Karpas-422 (cell line): ENCODE measurements at places on chromosomes 16 and 17. TPM values are rescaled to one million over a fixed set of nuclear protein-coding genes. Genes with fewer than 3 reads are reported as not detected.

The RAPGEFL1 gene
- 5.6 and 8.9 TPM in 2 replicates for total RNA-seq

The MYADML2 gene
- total RNA-seq: not detected in 2 replicates

The B3GNT9 gene
- total RNA-seq: 1.4 and 1.8 TPM in 2 replicates

The NPIPA3 gene
- not detected in 2 replicates for total RNA-seq

The RUSF1 gene
- total RNA-seq: 30.5 and 59.5 TPM in 2 replicates

The ALOX12 gene
- total RNA-seq: not detected in 2 replicates

The ZSCAN10 gene
- total RNA-seq: not detected in 2 replicates

The TTC19 gene
- total RNA-seq: 60.3 and 116 TPM in 2 replicates

The EMP2 gene
- total RNA-seq: not detected in 2 replicates

The GP1BA gene
- total RNA-seq: not detected in 2 replicates

The TBC1D16 gene
- total RNA-seq: 0.22 and 1.9 TPM in 2 replicates

The AHSP gene
- not detected in 2 replicates for total RNA-seq

DNA sequence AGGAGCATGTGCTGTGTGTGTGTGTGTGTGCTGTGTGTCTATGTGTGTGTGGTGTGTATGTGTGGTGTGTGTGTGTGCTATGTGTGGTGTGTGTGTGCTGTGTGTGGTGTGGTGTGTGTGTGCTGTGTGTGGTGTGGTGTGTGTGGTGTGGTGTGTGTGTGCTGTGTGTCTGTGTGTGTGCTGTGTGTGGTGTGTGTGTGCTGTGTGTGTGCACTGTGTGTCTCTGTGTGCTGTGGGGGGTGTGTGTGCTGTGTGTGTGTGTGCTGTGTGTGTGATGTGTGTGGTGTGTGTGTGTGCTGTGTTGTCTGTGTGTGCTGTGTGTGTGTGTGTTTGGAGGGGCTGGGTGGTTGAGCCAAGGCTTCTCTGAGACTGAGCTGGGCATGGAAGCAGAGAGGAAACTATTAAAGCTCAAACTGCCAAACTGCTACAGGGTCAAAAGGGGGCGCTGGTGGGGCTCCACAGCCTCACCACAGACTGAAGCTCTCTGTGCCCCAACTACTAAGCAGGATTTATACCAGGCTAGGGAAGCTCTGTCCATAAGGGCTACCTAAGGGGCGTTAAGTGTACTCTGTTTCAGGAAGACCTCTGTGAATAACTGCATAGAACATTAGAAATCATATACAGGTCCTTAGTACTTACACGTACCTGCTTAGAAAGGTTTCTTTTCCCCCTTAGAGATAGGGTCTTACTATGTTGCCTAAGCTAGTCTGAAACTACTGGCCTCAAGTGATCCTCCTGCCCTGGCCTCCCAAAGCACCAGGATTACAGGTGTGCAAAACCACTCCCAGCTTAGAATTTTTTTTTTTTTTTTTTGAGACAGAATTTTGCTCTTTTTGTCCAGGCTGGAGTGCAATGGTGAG lies 27.8 kb upstream of the GHDC start:
- peak; percentile 87 for DNase-seq

DNA sequence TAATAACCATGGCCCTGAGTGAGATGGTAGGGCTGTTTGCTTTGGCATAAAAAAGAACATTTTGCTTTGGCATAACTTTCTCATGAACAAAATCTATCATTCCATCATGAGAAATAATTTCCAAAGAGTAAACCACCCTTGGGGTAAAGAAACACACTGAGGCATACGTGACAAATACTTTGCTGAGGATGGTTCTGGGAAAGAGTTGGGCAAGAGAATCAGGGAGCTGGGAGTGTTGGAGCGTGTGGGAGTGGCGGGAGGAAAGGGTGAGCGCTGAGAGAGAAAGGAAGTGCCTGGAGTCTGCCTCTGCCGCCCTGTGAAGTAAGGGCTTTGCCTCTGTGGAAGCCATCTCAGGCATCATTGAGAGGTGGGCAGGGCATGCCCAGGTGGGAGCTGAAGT lies 60.2 kb upstream of the ARHGAP44 start:
- DNase-seq: no peak

DNA sequence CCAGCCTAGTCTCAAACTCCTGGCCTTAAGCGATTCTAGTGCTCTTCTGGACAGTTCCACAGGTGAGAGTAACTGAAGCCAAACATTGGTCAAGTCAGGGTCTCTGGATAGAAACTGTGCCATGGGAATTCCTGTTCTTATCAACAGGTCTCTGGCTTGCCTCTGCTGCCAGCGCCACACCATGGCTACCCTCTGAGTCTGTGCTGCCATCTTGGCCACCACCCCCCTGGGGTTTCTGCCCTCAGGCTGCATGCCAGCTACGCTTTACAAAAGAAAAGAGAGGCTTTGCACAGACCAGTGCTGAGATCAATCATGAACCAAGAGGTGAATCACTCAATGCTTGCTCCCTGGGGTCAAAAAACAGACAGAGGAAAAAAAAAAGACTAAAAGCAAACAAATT lies 24.4 kb upstream of the CREBBP start:
- no peak for DNase-seq

GRCh38 chr17:53571342-53571741 lies 251.4 kb upstream of the KIF2B start:
- DNase-seq: no peak

- no peak for DNase-seq
Observed at GRCh38 chr16:73965591-73965990, 331.0 kb upstream of the PSMD7 start.

GRCh38 chr17:3915995-3916696 lies at the start of gene P2RX1:
Gene P2RX1 (minus strand): TSS chr17:3916465. CDS start chr17:3916225, 240 bp downstream.
- no peak for DNase-seq

- DNase-seq: peak; percentile 76
Observed at GRCh38 chr16:1330260-1330914, 3.1 kb upstream of the BAIAP3 start.

- DNase-seq: peak; percentile 83
Observed at GRCh38 chr16:82651921-82652601, 25.3 kb downstream of the CDH13 start.

GRCh38 chr16:4515611-4516233 lies 22.9 kb downstream of the CDIP1 start:
- DNase-seq: no peak

DNA sequence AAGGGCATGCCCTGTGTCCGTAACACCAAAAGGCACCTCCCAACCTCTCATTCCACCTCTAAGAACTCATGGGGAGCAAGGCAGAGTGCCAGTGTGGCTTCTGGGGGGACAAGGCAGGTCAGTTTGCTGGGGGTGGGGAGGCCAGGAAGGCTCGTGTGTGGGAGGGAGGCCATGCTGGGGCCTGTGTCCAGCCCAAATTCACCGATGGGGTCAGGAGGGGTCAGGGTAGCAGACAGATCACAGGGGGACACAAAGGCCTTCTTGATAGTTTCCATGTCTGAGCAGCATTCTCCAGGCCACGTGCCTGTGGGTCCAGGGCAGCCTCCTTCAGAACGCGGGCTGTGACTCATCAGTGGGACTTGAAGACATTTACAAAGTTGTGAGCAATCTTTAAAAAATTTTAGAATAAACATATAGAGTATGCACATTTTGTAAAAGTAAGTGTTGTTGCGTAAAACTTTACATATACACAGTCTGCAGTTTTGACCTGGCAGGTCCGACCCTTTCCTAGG lies 20.9 kb downstream of the SPACA3 start:
- no peak for DNase-seq

GRCh38 chr16:75309899-75310430 lies 58.5 kb upstream of the BCAR1 start:
- no peak for DNase-seq

DNA sequence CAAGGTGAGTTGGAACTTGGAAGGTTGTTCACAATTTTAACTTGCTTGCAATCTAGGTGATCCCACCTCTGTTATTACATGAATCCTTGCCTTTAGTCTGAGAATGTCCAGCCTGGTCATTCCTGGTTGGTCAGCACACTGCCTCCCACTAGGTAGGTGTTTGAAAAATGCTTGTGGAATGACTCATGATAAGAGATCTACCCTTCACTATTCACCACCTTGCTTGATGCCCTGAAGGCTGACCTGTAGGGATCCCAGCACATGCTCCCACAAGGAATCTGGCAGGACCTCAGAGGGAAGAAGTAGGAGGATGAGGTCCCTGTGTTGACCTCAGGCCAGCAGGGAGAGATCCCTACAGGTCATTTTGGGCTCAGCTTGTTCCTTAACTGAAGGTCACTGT lies 30.2 kb upstream of the ABCA3 start:
- no peak for DNase-seq

DNA sequence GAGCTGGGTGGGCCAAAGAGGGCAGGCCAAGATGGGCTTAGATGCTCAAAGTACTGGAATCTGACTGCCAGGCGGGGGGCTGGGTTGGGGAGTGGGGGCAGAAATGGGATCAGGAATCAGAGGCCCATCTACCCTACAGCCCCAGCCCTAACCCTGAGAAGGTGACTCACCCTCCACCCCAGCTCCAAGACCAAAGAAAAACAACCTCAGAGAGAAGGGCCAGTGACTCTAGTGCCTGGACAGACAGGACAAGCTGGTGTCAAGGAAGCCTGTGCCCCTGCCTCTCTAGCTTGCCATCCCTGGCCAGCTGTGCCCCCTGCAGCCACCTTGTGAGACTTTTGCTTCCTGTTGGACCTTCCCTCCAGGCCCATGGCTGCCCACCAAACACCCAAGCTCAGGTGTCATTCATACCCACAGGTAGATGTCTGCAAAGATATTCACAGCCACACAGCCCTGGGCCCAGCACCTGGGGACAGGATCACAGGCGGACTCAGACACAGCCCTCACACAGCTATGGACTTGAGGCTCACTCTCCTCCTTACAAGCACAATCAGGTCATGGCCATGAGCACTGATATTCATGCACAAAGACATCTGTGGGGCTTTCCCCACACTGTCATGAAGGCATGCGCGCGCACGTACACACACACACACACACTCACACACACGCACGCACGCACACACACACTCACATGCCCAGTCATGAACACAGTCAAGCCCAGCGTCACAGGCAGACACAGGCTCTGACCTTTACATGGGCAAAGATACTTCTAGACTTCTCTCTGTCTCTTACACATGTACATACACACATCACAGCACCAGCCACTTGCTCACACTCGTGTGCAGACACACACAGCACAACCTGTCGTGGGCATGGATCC lies 2.8 kb downstream of the WNT3 start:
- DNase-seq: no peak

DNA sequence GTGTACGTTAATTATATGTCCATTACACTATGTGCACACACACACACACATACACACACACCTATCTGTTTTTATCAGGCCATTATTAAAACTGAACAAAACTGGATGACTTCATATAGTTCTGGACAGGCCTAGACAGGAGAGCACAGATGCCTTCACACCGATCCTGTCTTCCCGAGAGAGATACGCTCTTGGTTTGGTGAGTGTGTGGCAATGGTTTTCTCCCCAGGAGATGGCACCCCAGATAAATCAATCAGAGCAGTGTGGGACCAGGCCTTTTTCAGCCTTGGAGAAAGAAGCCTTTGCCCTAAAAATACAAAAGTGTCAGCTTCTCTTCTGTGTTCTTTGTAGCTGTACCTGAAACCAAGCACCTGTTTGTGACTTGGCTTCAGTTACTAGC lies 83.7 kb downstream of the CPPED1 start:
- no peak for DNase-seq

DNA sequence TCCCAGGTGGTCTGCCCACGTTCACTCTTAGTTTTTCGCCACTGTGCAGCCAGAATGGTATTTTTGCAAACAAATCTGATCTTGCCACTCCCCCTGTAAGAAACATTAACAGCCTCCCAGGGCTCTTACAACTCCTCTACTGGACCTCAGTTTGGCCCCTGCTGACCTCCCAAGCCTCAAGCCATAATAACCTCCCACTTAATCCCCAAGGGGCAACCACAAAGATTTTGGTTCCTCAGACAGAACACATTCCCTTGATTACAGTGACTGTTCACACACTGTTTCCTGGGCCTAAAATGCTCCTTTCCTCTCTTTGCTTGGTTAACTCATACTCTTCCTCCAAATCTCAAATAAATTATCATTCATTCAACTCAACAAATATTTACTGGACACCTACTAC lies 21.5 kb upstream of the CD300E start:
- no peak for DNase-seq

GRCh38 chr16:64656471-64656870 lies 465.4 kb downstream of the CDH11 start:
- DNase-seq: no peak

GRCh38 chr16:23694644-23695373 lies 16.1 kb downstream of the PLK1 start:
- DNase-seq: no peak

- DNase-seq: no peak
Observed at GRCh38 chr16:88408561-88409142, 25.9 kb downstream of the ZNF469 start.

- DNase-seq: no peak
Observed at GRCh38 chr17:74770498-74771318, 5.4 kb downstream of the NAT9 start.

DNA sequence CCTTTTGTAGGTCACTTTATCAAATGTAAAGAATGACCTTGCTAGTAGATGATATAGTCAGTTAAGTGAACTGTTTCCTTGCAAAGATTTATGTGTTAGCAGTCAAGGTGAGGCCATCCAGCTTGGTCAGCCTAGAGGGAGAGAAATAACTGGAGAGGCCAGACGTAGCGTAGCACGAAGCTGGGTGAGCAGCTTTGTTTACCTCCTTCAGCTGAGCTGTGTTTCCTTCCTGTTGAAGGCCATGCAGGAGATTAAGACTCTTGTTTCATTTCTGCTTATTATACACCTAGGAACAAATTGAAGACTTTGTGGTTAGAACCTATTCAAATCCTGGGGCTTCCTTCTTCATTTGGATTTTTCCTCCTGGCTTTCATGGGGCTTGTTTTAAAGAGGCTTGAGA lies 267.1 kb downstream of the PHKB start:
- peak; percentile 79 for DNase-seq

DNA sequence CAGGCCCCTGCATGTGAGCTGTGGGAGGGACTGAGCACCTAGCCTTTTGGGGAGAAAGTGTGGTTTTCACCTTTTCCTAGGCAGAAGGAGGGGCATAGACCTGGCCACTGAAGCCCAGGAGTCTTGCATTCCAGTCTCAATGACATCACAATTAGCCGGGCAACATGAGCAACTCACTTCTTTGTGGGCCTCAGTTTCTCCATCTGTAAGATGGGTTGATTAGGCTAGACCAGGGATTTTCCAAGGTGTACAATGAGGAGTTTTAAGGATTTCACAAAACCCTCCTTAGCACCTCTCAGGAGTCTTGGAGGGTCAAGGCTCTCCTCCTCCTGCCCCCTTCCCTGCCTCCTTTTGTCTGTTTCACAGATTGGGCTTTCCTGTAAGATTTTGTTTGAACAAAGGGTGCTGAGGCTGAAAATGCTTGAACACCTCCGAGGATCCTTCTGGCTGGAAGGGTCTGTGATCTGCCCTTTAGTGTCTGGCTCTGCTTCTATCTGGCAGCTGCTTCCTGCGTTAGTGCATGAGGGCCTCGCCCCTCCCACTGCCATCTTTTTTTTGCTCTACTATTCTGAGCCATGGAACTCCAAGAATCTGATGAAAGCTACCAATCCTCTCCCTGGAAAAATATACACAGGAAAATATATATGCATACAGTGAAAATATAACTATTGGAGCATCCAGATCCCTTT lies 52.4 kb upstream of the ETV4 start:
- no peak for DNase-seq

- DNase-seq: peak; percentile 31
Observed at GRCh38 chr16:50244504-50245416, 21.6 kb upstream of the ADCY7 start.
